ENCODE measurements at places on chromosomes 16 and 17.

DNA sequence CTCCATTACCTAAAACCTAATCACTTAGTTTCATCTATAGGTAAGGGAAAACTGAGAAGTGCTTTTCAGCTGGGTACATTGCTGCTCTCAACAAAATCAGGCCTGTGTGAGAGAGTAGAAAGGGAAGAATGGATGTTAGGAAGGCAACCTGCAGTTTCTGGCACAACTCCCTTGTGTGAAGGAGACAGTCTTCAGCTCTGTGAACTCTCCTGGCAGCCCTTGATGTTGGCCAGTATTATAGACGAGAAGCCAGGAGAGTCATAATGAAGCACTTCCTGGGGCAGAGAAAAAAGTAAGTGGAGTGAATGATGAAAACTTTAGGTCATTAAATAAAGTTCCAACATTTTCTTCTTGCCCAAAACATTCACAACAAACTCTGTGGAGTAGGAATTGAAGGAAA is 260.1 kb downstream of the IRX3 start:
- no peak for DNase-seq

- DNase-seq, result no peak
These were observed 7.3 kb downstream of the C16orf86 start for GRCh38 chr16:67673712-67674580.

DNA sequence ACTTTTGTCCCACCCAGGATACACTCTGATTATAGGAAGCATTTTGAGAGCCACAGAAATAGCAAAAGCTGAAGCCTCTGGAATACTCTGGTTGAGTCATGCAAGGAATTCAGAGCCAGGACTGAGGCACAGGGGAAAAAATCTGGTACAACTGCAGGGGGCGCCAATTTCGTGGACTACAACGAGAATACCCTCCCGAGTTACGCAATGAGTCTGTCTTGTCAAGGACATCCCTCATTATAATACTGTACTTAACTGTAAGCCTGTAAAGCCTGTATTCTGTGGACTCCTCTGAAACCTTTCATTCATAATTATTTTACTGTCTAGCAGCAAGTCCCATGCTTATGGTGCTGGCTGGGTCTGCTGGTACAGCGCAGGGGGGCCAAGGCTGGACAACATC is 7.8 kb downstream of the HOXB1 start:
- no peak for DNase-seq

DNA sequence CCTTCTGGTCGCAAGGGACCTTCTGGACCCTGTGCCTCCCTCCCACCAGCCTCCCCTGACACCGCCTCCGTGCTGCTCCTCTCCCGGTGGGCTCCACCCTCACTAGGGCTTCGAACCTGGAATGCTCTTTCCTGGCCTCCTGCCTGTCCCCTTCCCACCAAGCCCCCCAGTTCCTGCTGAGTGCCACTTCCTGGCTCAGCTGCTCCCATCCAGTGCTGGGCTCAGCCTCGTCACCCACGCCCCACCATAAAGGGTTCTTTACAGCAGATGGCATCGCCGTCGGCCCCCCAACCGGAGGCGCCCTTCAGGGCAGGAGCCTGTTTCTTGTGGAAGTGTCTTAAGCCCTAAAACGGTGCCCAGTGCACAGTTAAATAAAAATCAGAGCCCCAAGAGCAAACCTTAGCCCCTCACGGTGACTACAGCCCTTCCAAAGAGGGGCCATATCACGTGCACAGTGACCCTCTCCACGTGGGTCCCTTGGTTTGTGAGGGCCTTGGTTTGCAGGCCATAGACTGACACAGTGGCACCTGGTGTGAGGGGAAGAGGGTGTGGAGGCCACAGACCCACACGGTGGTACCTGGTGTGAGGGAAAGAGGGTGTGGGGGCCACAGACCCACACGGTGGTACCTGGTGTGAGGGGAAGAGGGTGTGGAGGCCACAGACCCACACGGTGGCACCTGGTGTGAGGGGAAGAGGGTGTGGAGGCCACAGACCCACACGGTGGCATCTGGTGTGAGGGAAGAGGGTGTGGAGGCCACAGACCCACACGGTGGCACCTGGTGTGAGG is 111.4 kb downstream of the METRNL start:
- no peak for DNase-seq

- DNase-seq, result no peak
These were observed 8.7 kb downstream of the RAP1GAP2 start for GRCh38 chr17:2804912-2805311.

GRCh38 chr17:6299275-6299674 is 135.6 kb downstream of the AIPL1 start:
- no peak for DNase-seq

GRCh38 chr17:68085771-68086381 is 50.3 kb downstream of the KPNA2 start:
- no peak for DNase-seq

DNA sequence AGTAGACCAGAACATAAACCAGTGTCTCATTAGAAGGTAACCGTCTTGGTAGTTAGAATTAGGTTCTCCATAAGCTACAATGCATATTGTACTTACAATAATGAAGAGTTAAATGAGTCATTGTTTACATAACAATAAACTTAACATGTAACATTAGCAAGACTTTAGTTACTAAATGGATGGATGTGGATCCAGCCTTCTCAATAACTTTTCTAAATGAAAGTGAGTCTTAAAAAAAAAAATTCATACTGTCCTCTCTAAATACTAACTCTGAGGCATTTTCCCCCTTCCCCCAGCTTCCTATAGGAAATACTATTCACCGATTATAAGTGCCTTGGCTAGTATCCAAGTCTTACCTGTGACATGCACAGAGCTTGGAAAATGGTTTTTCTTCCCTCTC is 155.3 kb downstream of the CYB561 start:
- no peak for DNase-seq

GRCh38 chr17:26773189-26774188 is 520.4 kb upstream of the WSB1 start:
- DNase-seq, result no peak

GRCh38 chr17:11786711-11787438 is 188.6 kb downstream of the DNAH9 start:
- DNase-seq, result no peak

DNA sequence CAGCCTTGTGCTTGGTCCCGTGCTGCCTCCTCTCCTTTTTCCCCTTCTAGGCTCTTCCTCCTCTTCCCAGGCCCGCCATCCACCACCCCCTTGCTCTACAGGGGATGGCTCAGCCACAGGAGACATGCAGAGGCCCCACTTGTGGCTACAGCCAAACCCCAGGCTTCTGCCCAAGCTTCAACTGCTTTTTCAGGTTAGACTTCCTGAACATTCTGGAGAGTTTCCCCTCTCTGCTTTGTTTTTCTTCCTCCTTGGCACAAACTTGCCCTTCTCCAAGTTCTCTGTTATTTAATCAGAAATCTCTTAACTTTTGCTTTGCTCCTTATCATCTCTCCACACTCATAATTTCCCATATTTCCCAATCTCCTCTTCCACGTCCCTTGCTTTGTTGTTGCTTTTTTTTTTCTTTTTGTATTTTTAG is 18.3 kb upstream of the HAS3 start:
- DNase-seq, result no peak

GRCh38 chr16:68414581-68414980 is 33.7 kb downstream of the SMPD3 start:
- DNase-seq, result no peak

DNA sequence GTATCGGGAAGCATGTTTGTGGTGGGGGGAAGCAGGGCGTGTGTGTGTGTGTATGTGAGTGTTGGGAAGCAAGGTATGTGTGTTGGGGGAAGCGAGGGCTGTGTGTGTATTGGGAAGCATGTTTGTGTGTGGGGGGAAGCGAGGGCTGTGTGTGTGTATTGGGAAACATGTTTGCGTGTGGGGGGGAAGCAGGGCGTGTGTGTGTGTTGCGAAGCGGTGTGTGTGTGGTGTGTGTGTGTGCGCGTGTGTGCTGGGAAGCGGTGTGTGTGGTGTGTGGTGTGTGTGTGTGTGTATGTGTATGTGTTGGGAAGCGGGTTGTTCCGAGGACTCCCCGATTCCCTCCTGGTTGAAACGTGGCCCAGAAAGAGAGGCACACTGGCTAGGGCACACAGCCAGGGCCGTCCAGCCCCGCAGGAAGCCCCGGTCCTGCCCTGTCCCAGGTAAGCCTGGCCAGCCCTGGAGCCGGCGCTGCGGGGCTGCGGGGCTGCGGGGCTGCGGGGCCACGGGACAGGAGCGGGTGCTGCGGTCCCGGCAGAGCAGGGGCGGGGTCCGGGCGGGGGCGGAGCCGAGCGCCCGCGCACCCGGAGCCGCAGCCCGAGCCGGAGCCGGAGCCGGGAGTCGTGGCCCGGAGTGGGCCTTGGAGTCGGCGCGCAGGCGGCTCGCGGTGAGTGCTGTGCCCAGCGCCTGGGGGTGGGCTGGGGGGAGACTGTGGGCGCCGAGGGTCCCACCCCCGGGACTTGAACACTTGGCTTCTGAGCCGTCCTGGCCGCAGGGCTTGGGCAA is at the start of gene NOD2:
TSS of gene NOD2 (plus strand) at position 608 of the 783 bp plus-strand sequence. CDS start 5,890 bp downstream, outside the sequence.
- DNase-seq, result peak; percentile 44

DNA sequence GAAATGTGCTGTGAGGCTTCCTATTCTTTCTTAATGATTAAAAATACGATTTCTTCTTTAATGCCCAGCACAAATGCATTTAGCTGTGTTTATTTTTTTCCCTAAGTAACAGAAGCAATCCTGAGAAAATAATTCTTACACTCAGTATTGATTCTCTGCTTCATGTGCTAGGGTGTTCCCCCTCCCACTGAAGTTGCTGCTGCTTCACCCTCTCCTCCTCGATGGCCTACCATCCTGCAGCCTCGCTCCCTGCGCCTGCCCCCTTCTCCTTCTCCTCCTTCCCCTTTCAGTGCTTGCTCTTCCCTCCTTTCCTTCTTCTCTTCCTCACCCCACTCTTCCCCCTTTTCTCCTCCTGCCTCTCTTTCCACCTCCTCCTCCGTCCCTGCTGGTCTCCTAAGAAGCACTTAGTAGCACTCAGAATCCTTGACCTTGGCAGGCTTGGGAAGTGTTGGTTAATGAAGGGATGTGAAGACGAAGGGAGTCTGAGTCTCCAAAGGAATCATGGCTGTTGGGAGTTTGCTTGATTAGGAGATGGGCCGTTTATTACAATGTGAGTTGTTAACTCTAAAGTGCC is 119.7 kb downstream of the RPTOR start:
- DNase-seq, result no peak

DNA sequence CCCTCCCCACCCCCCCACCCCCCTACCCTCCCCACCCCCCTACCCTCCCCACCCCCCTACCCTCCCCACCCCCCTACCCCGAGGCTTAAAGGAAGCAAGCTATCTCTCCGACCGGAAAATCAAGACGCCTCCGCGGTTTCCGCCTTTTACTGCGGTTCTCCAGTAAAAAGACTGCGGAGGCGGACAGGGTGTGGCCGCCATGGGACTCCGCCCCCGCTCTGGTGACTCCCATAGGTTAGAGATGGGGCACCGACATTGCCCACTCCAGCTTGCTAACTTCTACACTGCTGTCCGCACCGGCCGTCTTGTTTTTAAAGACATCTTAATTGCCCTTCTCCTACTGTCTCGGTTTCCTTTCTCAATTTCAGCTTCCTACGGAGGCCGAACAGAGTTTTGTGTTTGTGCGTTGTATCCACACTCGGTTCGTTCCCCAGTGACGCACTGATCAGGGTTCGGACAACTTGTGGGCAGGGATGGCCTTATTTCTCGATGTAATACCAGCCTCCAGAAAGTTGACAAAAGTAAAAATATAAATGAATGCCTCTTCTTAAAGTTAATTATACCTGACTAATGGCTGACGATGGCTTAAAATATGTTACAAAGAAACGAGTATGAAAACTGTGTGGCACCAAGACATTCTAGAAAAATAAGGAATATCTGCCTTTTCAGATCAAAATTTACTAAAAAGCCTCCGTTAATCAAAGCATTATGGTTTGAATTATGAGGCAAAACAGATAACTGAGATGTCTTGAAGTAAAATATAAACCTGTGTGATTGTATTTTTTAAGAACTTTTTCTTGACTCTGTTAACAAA is 1.1 kb upstream of the ZNF200 start:
- peak; percentile 34 for DNase-seq

DNA sequence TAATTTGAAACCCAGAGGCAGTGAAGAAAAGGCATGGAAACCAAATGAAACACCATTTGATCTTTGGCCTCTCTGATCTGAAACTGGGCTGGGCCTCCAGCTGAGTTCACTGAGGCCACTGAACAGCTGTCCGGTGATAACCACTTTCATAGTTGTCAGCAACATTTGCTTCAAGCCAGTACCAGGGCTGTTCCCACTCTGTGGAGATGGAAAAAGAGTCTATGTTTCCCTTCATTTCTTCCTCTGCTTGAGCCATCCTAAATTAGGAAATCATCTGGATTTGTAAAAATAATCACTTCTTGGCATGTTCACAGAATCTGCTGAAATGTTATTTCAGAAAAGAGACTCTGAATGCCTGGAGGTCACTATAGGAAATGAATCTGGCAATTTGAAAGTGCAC is 119.3 kb downstream of the STX8 start:
- no peak for DNase-seq

DNA sequence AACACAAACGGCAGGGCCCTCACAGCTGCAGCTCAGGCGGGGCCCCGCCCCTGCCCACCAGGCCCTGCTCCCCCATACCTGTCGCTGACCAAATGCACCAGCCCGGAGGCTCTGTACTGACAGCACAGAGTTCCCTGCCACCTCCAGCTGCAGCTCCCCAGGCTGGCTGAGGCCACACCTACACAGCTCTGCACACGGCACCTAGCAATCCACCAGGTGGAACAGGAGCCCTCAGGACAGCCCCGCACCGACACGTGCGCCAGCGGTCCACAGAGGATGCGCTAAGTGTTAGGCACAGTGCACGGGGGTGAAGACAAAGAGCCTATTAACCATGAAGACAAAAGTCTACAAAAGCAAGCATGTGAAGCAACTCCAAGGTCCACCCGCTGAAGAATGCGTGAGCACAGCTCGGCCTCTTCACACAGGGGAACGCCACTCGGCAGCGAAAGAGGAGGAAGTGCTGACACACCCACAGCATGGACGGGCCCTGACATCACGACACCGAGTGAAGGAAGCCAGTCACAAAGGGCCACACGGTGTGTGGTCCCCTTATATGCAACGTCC is 5.4 kb downstream of the ZCCHC14 start:
- DNase-seq, result peak; percentile 26

- no peak for DNase-seq
These were observed 15.0 kb upstream of the MPHOSPH6 start for GRCh38 chr16:82185012-82185411.

GRCh38 chr17:19757536-19758180 is 9.6 kb upstream of the ALDH3A1 start:
- no peak for DNase-seq

GRCh38 chr16:84677017-84677803 is 22.6 kb upstream of the USP10 start:
- DNase-seq, result no peak

- no peak for DNase-seq
These were observed 473 bp upstream of the TPPP3 start for GRCh38 chr16:67393788-67394154.

All from stimulated activated CD4-positive, alpha-beta T cell treated with anti-CD3 and anti-CD28 coated beads, Interleukin-4, amount 100 ng/mL, for 1 hour (primary cell).